Stimulated activated CD4-positive, alpha-beta T cell treated with anti-CD3 and anti-CD28 coated beads, Interleukin-15, amount 100 ng/mL, for 24 hours (primary cell): ENCODE measurements at places on chromosomes 11 and 22.
A peak's percentile ranks its signal among the peaks of the same experiment; 100 is the strongest.

DNA sequence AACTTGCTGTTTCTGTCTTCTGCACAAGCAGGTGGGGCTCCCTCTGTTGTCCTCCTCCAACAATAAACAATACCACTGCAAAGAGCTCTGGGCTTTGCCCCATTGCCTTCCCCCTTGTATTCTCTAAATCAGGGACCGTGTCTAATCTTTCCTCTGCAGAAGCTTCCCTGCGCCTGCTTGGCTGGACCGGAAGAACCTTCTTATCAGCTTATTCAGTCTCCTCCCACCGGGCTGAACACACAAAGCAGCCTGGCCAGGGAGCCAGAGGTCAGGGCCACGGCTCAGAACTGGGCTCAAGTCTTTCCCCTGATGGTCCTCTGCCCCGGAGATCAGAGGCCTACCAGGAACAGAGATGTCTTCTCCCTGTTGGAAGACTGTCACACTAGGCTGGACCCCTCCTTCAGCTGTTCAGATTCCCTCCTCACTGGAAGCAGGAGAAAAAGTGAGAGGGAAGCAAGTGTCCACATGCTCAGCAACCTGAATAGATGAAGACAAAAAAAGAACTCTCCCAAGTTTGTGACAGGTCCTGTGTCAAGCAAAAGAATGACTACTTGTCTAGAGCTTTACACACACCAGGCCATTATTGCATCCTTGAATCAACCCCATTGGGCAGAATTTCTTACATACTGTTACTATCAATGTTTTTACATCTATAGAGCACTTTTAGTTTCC, 63.7 kb downstream of the RAB30 start:
- DNase-seq, result no peak

DNA sequence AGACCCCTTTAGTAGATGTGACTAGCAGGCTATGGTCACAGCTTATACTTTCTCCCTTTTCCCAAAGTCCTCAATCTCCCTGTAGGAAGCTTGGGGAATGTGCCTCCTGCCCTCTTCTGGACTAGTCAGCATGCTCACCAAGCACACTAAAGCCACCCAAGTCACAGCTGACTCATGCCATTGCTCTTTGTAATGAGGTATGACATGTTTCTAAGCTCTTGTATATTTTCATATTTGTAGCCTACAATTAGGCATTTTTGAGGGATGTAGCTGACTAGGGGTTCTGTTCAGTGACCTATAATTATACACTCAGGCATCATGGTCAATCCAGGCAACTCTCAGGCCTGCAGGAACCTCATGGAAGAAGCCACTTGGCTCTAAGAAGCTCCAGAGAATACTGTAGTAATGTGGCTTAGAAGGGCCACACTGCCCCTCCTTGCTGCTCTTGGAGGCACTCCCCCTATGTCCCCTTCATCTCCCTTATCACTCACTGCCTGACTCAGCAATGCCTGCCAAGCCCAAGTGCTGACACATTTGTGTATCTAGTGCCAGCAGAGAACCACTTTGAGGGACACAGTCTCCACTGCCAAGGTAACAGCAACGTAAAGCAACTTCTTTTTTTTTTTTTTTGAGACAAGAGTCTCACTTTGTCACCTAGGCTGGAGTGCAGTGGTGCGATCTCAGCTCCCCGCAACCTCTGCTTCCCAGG, 86.2 kb downstream of the RPL27A start:
- no peak for DNase-seq

- no peak for DNase-seq
Observed at GRCh38 chr11:121048464-121049233, 24.7 kb downstream of the TBCEL start.

DNA sequence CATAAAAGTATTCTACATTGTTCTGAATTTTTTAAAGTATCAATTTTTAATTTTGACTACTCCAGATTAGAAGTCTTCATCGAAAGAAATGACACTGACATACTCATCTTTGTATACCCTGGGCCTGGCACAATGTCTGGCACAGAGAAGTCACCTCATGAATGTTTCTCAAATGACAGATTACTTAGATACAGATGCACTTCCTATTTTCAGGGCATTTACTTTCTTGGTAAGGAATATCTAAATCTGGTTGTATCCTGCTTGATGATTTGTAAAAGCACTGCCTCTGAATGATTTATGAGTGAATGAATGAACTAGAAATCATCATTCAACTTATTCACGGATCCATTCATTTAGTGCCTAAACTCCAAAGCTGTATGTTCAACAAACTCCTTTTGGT, 1784.7 kb downstream of the LRRC4C start:
- DNase-seq, result no peak

DNA sequence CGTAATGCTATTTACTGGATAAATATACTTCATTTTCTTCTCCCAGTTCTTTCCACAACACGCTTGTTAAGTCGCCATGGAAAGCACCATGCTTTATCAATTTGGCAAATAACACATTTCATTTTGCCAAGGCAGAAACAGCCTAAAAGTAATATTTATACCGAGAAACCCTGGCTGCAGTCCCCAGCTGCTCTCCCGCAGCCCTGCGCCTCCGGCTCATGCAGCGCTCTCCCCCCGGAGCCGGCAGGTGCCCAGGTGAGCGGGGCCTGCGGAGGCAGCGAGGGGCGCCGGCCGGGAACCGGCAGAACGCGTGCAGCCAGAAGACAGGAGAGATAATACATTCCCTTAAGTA, 681 bp upstream of the ARHGEF12 start:
- peak; percentile 33 for DNase-seq

- DNase-seq, result no peak
Observed at GRCh38 chr11:73244589-73245240, 26.6 kb downstream of the P2RY2 start.
